ENCODE measurements at places on chromosomes 4 and X.

DNA sequence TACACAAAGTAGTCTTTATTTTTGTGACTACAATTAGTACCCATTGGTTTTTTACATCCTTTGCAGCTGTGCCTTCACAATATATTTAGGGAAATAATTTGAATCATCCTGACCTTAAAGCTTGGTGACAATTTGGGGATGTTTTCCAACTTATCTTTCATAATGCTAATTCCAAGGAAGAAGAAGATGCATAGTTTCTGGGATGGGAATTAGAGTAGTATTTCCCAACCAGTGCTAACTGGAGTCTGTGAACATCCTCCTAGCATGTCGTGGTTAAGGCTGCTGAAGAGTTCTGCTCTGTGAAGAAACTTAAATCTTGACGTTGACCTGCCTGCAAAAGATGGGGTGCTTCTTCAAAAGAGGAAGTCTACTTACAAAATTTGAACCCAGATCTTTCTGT lies 173.5 kb downstream of the ANK2 start:
- DNase-seq, result no peak

DNA sequence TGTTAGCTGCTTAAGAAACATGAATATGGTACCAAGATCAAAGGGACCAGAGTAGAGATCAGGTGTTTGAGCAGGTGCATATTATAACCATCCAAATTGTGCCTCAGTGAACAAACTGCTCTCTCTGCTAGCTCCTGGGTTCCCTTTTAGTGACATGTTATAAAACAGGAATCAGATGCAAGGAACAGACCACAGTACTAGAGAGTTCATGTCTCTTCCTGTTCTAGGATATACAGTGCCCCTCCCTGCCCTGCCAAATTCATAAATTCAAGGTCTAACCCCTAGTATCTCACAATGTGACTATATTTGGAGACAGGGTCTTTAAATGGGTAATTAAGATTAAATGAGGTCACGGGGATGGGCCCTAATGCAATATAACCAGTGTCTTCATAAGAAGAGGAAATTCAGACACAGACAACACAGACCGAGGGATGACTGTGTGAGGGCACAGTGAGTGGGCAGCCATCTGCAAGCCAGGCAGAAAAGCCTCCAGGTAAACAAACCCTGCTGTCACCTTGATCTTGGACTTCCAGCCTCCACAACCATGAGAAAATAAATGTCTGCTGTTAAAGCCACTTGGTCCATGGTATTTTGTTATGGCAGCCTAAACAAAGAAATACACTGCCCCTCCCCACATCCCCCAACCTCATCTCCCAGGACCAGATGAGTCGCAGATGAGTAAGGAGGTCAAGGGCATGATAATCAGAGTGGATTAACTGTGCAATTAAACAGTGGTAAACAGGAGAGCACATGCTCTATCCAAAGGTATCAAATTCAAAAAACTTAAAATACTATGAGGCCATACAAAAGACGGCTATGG lies 82.5 kb downstream of the RBM47 start:
- DNase-seq, result no peak

DNA sequence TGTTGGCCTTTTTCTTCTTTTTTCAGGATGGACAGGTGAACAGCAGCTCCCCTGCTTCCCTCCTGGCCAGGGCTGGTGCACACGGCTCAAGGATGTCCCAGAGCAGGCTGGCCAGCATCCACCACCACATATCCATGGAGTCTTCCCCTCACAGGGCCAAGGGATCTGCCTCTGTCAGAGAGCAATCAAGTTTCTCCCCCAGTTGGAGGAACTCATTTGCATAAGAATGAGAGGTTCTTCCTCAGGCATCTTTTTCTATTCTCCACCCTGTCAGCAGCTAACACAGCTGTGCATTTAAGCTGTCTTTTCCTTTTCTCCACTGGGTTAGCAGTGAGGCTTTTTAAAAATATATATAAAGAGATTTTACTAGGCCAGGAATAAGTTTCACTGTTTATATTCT lies 143.8 kb downstream of the ANAPC10 start:
- DNase-seq, result no peak

- DNase-seq, result no peak
These were observed 114.5 kb downstream of the COL4A6 start for GRCh38 chrX:108323751-108324150.

DNA sequence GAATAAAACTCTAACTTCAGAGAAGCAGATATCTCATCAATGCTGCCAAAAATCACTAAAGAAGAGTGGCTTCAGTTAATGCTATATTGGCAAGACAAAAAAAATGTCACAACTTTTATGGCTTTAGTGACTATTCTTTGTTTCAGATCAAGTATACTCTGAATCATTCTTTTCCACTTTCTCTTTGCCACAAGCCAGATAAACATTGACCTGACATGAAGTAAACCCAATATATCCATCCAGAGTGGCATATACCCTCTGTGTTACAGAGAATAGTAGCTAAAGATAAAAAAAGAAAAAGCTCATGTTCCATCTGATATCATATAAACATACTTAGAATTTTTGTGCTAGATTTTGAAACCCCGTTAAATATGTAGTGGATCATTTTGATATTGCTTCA lies 206.7 kb upstream of the CNKSR2 start:
- DNase-seq, result no peak

- no peak for DNase-seq
These were observed 19.1 kb downstream of the PAGE2 start for GRCh38 chrX:55107911-55108310.

DNA sequence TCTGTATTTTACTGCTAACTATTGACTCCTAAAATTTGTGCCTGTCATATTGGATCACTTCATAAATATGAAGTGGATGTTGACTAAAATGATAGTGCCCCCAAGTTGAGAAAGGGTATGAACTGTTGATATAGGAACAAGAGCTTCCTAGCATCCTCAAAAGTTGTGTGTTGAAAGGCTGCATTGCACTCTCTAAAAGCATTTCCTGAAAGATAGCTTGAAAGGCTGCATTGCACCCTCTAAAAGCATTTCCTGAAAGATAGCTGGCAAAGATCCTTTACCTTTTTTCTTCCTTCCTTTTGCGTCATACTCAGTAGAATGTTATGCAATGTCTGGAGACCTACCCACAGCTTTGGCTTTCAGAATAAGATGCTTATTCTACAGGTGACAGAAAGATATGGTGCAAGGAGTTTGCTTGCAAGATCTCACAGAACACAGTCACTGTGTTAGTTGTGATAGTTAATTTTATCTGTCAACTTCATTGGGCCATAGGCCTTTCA lies 274.6 kb upstream of the GALNTL6 start:
- DNase-seq, result no peak

DNA sequence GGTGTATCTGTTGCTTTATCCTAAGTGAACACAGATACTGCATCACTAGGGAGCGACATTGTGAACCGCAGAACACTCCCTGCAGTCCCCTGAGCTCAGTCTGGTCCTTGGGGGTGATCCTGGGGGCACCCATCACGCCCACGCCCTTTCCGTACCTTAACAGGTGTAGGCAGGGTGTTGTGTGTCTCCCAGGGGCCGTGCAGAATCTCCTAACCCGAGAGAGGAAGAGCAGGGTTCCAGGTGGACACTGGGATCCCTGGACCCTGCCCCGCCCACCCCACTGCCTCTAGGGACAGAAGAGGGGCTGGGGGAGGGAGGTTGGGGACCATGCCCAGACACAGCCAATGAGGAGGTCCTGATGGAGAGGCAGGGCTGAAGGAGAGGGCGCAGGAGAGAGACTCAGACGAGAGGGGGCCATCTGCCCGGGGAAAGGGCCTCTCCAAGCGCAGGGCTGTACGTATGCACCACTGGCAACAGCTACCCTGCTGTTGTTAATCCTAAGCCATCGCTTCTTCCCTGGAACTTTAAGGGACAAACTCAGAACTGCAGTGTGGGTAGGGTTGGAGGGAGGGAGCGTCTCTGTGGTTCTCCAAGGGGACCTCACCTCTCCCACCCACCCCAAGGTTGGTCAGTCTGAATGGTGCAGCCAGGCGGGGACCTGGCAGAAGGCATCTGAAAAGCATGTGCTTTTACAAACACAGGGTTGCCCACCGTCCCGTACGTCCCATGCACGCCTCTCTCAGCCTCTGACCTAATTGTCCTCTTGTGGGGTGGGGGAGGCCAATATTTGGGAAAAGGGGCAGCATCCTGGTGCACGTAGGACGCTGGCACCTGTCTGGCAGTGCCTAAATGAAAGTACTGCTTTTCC lies 2.5 kb downstream of the P2RY8 start:
- DNase-seq, result peak; percentile 16
